NCI-H1417 (cell line): ENCODE measurements at places on chromosomes 6 and 20.
A peak's percentile ranks its signal among the peaks of the same experiment; 100 is the strongest.

GRCh38 chr6:90885611-90886056 is 298.8 kb upstream of the MAP3K7 start:
- no peak for DNase-seq

GRCh38 chr6:15877231-15877630 is 214.4 kb upstream of the DTNBP1 start:
- no peak for DNase-seq

GRCh38 chr6:121460170-121460569 is 24.7 kb downstream of the GJA1 start:
- no peak for DNase-seq

DNA sequence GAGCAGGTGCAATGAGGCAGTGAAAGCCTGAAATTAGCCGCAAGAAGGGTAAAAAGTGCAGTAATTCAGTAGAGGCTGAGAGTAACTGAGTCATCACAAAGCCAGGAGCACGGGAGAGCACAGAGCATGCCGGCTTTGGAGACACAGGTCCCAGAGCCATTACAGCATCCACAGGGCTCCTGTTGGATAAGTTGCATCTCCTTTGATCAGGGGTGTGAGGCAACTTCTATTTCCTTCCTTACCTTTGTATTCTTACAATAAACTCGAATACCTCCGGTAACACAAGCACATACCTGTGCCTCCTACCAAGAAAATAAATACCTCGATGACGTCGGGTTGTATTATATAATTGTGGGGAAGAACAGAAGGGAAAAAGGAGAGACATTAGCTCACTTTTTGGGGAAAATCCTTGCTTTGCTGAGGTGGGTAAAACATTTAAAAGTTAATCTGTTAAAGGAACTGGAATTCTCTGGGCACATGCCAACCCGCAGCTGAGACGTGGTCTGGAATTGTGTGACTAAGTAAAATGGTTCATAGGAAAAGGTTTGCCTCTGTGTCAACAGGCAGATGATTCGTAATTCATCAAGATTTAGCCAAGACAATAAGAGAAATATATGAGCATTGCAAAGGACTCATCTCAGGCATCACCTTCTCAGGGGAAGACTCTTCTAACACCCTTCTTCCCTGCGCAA is 360.7 kb upstream of the ZFP64 start:
- DNase-seq = no peak

DNA sequence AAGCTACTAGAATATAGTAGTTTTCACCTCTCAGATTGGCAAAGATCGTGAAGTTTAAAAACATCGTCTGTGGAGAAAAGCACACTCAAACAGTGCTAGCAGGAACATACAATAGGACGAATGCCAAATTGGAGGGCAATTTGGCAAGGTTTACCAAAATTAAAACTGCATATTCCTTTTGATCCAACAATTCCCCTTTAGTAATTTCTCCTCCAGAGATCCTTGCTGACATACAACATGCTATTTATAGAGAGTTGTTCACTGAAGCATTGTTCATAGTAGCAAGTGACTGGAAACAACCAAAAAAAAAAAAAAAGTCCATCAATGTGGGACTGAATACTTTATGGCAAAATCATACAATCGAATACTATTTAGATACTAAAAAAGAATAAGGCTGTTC is 202.2 kb downstream of the ATXN1 start:
- DNase-seq = no peak

DNA sequence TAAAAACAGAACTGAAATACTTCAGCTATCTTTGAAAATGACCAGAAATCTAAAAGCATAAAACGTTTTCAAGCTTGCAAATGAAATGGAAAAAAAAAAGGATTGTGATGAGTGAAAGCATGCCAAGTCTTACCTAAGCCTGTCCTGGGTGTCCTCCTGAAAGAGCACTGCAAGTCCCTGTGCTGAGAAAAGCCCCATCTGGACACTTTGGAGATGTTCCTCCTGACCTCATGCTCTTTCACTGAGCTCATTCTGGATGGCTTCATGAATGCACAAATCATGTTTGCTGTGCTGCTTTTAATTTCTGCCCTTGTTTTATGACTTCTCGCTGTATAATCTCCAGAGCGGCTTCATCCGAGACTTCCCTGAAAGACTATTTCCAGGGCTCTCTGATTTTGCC is 136.0 kb downstream of the SOD2 start:
- DNase-seq = no peak

- DNase-seq = no peak
These were observed 51.3 kb downstream of the ARFGEF2 start for GRCh38 chr20:48972816-48973215.

- DNase-seq = no peak
These were observed 660.4 kb downstream of the CD109 start for GRCh38 chr6:74356391-74356790.

GRCh38 chr20:9689041-9689440 is 149.8 kb downstream of the PAK5 start:
- DNase-seq = peak; percentile 92

DNA sequence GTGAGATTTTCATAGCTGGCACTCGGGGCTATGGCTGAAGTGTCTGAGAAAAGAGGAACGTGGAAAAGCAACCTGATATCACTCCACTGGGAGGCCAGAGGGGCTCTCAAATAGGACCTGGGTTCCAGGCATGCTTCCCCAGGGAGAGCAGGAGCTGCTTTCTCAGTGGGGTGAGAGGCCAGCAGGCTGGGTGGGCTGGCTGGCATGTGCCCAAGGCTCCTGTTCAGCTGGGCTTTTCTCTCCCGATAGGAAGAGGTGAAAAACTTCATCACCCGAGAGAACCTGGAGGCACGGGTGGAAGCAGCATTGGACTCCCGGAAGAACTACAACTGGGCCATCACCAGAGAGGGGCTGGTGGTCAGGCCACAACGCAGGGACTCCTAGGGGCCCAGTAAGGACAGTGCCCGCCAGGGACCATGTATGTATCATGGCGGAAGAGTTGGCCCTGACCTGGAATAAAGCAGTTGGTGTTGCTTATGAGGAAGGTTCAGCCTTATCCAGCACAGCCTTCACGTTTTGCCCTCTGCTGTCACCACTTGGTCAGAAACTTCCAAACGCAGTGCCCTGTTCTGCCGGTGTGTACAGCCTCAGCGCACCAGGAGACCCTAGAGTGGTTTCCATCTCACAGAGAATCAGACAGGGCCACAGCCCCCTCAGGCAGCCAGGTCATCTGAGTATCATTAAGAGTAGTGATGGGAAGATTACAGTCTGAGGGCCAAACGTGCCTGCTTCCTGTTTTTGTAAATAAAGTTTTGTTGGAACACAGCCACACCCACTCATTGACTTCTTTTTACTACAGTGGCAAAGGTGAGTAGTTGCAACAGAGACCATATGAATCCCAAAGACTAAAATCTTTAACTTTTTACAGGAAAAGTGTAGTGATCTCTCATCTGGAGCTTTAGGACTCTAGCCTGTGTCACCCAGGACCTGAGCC is 1.9 kb downstream of the MRPS26 start:
- no peak for DNase-seq

DNA sequence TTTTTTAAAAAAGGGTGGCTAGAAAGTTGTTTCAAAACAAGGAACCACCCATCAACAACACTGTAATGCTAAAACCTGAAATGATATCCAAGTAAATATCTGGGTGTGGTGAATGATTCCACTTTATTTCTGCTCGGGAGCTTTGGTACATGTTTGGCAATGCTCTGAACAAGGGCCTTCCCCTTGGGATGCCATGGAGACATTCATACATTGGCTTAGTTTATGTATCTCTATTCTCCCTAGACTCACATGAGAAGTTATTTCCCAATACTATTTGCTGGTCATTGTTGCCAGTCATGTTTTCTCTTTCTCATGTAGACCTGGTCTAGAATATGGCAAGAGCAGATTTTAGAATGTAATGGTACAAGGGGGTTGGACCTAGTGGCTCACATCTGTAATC is 22.9 kb downstream of the ADTRP start:
- no peak for DNase-seq

DNA sequence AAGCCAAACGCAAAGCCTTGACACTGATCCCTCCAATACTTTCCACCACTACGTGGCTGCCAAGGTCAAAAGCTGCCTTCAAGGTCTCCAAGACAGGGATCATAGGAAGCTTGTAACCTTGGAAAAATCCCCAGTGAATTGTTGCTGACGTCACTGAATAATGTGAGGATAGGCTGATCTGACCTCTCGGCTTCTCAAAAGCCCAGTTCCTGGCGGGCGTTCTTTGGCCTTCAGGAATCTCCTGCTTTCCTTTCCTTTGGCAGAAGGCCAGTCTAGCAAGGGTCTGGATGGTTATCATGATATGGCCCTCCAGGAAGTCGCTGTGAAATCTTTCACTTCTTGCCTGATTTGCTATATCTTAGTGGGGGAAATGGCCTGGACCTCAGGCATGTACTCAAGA is 61.4 kb upstream of the TNFAIP3 start:
- no peak for DNase-seq

- DNase-seq = no peak
These were observed 21.9 kb upstream of the GCLC start for GRCh38 chr6:53566755-53567154.

DNA sequence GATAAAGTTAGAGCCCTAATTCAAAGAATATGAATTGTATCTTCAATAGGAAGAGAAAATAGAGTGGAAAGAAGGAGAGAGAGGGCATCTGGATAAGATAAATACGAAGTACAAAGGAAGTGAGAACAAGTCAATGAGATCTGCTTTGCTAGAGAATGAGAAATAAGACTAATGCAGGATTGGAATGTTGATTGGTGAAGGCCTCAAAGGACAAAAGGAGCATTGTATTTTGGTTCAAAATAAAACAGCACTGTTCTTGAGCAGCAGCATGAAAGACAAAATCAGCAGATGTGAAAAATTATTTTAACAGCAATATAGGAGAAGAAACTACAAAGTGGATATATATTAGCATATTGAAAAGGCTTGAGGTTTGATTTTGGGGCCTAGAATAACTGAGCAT is 5.1 kb upstream of the TMEM244 start:
- no peak for DNase-seq

GRCh38 chr6:87767478-87767877 is 65.4 kb upstream of the AKIRIN2 start:
- DNase-seq = no peak

GRCh38 chr6:36118550-36119107 is 11.7 kb upstream of the MAPK13 start:
- DNase-seq = peak; percentile 25

DNA sequence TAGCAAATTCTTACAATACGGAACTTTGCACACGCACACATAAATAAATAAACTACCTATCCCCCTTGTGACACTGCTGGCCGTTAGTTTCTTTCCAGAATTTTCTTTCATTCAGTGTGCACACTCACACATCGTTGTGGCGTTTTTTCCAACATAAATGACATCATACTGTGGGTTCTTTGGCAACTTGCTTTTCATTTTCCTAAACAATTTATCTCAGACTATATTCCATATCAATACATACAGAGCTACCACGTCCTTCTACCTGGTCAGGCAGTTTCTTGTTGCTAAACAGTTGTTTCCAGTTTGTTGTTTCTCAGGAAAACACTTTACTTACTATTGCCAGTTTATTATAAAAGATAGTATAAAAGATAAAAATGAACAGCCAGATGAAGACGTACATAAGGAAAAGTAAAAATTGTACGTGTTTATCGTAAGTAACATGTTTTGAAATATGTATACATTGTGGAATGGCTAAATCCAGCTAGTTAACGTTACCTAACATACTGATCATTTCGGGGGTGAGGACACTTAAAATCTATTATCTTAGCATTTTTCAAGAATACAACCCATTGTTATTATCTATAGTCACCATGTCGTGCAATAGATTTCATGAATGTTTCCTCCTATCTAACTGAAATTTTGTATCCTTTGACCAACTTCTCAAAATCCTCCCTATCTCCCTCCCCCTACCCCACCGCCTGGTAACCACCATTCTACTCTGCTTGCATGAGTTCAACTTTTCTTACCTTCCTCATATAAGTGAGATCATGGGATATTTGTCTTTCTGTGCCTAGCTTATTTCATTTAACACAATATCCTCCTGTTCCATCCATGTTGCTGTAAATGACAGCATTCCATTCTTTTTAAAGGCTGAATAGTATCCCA is 1.2 kb upstream of the TP53RK start:
- no peak for DNase-seq

GRCh38 chr6:33053230-33053629 is 20.2 kb downstream of the HLA-DPA1 start:
- DNase-seq = no peak

DNA sequence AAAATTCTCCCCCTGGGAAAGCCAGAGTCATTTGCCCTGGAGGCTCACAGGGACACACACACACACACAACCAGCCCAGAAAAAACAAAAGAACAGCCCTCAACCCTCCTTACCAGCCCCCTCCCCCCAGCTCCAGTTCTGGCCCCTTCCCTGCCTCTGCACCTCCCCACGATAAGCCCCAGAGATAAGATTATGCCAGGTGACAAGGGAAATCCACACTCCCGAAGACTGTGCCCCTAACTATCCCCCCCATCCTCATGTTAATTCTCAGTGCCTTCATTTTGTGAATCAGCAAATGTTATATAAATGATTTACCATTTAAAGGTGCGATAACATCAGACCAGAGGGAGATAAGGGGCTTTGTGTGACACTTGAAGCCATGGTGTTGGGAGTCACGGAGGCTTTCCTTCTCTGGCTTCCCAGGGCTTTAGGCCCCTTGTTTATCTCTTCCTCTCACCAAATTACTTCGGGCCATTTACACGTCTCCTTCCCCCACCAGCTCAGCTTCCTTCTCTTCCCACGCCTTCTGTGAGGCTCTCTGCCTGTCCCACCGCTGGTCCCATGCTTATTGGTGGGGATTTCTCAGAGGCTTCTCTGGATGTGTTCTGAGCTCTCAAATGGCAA is 12.5 kb upstream of the FOXC1 start:
- no peak for DNase-seq

DNA sequence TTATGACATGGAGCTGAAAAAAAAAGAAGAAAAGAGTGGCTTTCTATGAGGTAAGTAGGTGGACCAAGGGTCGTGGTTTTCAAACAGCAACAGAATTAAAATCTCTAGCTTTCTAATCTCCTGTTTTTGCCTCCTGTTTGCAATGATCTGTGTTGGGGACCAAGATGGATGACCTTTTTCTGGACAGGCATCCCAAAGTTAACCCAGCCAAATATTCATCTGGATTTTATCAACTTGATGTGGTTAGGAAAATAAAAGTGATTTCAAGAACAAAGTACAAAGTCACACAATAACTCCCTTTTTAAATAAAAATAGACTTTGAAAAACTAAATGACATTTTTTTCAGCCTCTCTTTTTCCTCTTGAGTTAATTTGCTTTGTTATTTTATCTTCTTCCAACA is 282.1 kb upstream of the PRDM1 start:
- no peak for DNase-seq

DNA sequence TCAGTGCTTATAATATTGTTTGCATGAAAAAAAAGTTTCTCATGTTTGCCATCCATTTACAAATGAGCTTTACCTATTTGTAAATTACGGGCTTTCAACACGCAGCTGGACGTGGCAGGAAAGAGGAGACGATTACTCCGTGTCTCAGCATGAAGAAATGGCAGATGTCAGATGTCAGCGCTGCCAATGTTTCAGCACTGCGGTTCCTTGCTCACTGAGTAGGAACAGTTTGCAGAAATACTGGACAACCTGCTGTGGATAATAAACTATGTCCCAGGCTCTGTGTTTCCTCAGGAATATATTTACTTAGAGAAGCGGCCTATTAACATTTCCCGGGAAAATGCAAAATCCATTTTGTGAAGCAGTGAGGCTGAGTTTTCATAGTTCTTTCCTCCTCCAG is 22.7 kb downstream of the RAMACL start:
- DNase-seq = peak; percentile 53

GRCh38 chr20:40882152-40882551 is 146.5 kb upstream of the TOP1 start:
- DNase-seq = no peak

- DNase-seq = no peak
These were observed 17.9 kb downstream of the TGM2 start for GRCh38 chr20:38147163-38147562.

GRCh38 chr6:15400572-15401004 is 154.7 kb downstream of the JARID2 start:
- peak; percentile 58 for DNase-seq
